ENCODE measurements at places on chromosomes 2 and 18.

GRCh38 chr18:75162467-75162866, 46.5 kb downstream of the PTGR3 start:
- no peak for DNase-seq

- no peak for DNase-seq
Measured at GRCh38 chr18:44598514-44598913, 82.2 kb upstream of the SETBP1 start.

GRCh38 chr2:215755641-215756345, 257.6 kb downstream of the MREG start:
- no peak for DNase-seq

DNA sequence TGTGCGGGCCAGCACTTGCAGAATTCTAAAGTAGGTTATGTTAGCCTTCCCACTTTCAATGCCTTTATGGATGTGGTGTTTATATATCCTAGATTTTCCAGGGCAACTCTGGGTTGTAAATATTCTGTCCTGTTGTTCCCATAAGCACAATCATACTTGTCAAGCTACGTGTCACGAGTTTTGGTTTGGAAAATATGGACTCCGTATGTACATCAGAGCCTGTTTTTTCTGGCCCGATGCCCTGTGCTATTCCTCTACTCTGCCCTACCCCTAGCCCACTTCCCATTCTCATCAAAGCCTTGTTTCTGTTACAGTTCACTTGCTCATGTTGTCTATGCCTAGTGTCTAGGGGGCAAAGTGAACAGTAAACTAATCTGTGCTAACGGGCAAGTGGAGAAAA, 27.0 kb upstream of the ZEB2 start:
- DNase-seq: no peak

DNA sequence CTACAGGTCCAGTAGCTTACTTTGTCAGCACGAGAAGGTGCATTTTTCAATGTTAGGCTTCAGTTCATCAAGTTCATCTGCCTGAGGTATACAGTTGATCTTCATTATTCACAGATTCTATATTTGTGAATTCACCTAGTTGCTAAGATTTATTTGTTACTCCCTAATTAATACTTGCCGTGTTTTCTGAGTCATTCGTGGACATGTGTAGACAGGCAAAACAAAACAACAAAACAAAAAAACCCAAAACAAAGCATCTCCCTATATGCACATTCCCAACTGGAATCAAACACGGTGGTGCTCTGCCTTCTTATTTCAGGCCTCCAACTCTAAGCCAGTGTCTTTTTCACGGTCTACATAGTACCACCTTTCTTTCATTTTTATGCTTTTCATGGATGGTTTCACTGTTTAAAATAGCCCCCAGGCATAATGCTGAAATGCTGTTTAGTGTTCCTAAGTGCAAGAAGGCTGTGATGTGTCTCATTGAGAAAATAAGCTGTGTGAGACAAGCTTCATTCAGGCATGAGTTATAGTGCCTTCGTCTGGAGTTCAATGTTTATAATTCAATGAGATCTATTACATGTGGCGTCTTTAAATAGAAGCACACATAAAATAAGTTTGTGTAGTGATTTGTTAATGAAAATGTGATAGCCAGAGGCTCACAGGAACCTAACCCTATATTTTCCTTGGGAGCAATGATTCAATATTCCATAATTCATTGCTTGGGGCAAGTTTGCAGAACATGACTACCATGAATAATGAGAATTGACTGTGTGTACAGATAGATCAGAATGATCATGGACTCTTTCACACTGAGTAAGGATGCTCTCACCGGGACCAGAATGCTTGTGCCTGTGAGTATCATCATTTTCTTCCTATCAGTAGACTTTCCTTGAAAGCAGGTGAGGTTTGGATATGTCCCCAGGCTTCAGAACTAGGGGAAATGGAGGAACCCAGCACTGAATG, 24.6 kb downstream of the ITGB6 start:
- DNase-seq: no peak

- DNase-seq: no peak
Measured at GRCh38 chr2:116098049-116098448, 1655.6 kb downstream of the DPP10 start.

GRCh38 chr2:28276807-28277206, 115.9 kb upstream of the FOSL2 start:
- DNase-seq: no peak

DNA sequence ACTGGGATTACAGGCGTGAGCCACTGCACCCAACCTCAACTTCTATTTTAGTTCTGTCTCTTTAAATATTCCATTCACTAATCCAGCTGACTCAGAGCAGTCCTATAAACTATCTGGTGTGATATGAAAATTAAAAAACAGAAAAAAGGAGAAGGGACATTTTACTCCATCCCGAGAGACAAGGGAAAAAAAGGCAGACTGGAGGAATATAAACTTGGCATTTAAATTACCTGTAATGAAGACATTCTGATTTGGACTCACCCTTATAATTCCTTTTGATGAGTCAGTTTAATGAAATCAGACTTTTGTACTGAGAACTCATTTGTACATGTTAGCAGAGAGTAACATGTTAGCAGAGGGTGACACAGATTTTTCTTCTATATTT, 74.8 kb upstream of the RIOK3 start:
- DNase-seq: no peak

DNA sequence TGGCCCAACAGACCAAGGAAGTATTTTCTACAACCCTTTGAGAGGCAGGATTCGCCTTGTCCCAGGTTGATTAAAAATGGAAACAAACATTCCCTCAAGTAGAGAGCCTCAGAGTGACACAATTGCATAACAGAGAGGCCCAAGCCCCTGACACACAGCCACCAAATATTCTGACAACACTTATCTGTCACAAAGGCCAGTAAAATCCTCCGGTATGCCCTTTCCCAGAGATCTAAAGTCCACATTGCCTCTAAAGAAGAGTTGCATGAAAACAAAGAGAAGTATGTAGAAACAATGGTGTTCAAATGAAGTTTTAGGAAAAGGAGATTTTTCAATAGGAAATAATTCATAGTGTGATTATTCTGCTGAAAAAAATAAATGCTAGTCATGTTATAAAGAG, 32.1 kb downstream of the DSEL start:
- DNase-seq: no peak

GRCh38 chr2:177273408-177273807, 8.9 kb upstream of the NFE2L2 start:
- DNase-seq: no peak

- DNase-seq: no peak
Measured at GRCh38 chr2:129606496-129607270, 372.8 kb upstream of the RAB6C start.

DNA sequence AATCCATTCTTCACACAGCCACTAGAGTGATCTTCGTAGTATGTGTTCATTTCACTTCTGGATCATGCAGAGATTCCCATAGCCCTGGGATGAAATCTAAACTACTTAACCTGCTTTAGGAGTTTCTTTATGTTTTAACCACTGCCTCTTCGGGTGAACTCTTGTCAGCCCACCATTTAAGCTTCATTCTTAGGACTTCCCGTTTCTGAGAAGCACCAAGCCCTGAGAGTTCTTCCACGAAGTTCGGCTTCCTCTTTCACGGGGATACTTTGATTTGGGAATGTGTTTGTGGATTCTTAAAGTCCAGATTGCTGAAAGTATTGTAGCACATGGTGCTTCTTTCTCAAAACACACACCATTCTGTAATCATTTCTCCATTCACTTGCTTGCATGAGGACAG, 205.0 kb downstream of the UBE2E3 start:
- no peak for DNase-seq

DNA sequence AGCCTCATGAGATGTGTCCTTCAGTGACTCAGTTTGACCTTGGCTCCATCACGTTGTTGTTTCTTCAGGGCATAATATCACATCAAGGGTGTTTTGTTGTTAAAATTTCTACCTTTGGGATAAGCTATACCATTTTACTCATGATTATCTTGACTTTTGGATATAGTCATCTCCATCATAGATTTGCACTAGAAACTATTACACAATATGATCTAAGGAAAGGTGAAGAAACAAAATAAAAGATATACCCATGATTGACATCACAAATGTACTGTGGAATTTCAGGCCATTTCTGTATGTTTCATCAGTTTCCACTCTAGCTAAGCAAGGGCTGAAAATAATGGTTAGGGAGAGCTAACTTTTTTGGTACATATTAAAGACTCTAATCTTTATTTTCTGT, 24.7 kb upstream of the FAM171B start:
- no peak for DNase-seq

DNA sequence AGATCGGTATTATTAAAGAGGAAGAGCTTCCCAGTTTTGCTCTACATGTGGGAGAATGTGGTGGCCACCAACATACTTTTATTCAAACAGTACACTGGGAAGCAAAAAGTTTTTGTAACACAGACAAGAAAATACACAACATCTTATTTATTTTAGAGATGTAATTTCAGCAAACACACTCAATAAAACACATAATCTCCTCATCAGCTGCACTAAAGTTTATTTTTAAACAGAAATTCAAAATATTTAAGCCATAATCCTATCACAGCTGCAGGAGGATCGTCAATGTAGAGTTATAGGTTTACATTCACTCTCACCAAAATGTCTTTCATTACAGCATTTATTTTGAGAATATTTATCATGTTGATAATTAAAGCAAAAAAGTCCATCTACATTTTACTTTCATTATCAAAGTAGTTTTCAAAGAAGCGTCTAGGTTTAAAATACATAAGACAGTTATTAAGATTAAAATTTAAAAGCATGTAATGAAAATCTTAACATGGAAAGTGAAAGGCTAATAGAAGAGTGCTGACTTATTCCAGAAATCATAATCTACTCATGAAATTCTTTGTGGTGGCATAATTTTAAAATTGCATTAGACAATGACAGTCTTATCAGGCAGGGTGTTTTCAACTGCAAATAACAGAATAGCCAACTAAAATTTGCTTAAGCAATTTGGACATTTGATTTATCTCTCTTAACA, 61.0 kb downstream of the ANKRD44 start:
- no peak for DNase-seq

DNA sequence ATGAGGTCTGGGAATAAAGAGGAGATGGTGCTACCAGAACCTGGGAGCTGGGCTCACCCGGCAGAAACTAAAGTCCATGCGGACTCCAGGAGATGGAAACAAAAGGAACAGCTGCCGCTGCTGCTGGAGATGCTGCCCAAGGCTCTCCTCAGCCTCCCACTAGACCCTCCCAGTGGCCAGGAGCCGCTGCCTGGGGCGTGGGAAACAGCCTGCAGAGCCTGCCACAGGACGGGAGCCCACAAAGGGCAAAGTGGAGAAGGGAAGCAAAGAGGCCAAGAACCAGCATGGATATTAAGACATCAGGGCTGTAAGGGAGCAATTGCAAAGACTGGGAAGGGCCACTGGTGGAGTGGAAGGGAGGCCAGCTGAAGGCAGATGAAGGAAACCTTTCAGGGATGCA, 179.6 kb downstream of the NCK2 start:
- no peak for DNase-seq

- DNase-seq: no peak
Measured at GRCh38 chr2:17652681-17653394, 100.8 kb downstream of the SMC6 start.

GRCh38 chr2:24672589-24672988, 120.6 kb downstream of the PTRHD1 start:
- no peak for DNase-seq

DNA sequence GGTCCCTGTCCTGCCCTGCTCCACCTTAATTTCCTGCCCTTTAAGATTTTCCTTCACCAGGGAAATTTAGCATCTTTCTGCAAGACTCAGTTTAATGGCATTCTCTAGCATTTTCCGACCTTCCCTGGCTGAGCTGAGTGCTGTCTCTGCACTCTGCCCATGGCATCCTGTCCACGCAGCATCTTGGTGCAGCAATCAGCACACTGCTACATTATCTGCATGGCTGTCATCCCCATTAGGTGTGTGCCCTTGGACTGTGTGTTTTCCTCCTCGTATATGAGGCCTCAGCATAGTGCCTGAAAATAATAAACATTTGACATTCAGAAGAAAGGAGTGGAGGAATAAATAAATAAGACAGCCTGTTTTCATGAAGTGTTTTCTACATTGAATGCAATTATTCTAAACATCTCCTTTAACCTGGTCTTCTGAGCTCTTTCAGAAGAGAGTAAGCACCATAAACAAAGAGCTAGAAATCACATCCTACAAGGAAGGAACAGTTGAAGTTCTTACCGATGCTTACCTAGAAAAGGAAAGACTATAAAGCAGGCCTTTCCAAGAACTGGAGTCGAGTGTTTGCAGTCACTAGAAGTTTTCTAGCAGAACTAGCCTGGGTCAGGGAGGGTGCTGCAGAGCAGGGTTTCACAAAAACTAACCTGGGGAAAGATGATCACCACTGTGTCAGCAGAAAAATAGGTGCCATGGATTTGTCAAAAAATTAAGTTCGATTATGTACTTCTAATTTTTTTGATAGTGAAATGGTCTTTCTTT, 131.4 kb upstream of the ITGB6 start:
- DNase-seq: no peak

- DNase-seq: no peak
Measured at GRCh38 chr2:211864328-211864727, 674.3 kb downstream of the ERBB4 start.

DNA sequence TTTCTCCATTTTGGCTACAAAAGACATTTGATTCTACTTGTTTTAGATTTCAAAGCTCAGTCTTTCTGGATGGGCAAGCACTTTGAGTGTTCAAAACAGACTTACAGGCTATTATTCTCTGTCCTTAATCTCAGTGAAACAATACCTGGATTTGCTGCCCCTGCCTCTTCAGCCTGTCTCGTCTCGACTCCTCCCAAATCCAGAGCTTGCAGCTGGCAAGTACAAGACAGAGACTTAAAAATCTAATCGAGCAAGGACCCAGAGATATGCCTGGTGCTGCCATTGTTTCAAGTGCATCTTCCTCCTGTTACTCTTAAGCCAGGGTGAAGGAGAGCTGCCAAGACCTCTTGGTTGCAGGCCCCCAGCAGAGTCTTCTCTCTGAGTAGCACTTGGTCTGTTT, 59.2 kb downstream of the LRRC30 start:
- DNase-seq: no peak

DNA sequence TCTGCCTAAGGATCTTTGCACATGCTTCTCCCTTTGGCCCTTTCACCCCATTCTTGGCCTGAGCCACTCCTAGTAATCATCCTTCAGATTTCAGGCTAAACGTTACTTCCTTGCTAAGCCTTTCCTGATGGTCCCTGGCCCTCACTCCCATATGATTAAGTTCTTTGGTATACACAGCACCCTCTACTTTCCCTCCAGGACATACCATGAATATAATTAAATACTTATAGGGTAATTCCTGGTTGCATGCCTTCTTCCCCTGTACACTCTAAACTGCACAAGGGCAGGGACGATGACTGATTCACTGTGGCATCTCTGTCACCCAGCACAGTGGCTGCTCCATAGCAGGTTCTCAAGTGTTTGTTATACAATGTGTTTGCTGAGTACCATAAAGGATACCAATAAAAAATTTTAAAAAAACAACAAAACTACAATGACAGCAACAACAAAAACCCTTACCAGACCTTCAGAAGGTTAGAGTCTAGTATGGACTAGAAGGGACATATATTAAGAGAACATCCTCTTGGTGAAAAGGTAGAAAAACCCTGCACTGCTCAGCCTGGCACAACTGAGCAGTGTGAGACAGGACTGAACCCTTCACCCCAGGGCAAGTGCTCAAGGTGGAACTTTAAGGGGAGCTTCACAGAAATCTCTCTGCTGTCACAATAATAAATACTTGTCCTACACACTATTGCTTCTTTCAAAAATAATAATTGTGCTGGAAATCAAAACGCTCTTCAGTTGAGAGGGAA, 76.2 kb downstream of the AAK1 start:
- DNase-seq: no peak

Measured in activated CD8-positive, alpha-beta memory T cell treated with anti-CD3 and anti-CD28 coated beads for 1 hour (primary cell).